Activated CD4-positive, alpha-beta T cell treated with anti-CD3 and anti-CD28 coated beads, Interleukin-2, Interleukin-4, amounts not matched to agents 100 ng/mL and 50 ng/mL, durations not matched to agents 16 hours and 8 hours (primary cell): ENCODE measurements at places on chromosomes 2 and 18.

DNA sequence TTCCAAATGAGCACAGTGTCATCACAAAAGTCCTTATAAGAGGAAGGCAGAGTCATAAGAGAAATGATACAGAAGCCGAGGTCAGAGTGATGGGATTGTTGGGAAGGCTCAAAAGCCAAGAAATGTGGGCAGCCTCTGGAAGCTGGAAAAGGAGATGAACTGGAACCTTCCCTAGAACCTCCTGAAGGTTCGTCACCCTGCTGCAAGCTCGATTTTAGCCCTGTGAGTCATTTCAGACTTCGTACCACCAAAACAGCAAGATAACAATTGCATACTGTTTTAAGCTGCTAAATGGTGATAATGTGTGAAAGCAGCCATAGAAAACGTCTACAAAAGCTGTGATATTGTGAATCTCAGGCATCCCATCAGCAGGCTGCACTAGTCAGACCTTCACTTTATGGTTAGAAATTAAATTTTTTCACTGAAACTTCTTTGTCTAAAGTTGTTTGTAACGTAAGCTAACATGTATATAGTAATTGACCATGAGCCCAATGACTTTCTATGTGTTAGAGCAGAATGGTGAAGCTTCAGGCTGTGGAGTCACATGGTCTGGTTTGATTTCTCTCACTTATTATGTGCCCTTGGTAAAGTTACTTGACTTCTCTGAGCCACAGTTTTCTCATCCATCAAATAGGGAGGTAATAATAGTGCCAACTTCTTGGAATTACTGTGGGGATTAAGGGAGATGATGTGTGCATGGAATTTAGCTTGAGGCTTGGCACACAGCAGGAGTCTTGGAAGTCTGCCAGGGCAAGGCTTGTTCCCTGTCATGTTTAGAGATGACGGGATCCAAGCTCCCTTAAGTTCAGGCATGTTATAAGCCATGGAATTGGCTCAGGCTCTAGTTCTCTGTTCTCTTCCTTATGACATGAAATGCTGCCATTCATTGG is 132.0 kb upstream of the CCDC195 start:
- no peak for DNase-seq

- DNase-seq = no peak
These were observed 62.0 kb upstream of the LGALSL start for GRCh38 chr2:64391940-64392339.

GRCh38 chr2:100422320-100423055 is 5.0 kb upstream of the CHST10 start:
- no peak for DNase-seq

- no peak for DNase-seq
These were observed 151.8 kb downstream of the SLC4A10 start for GRCh38 chr2:161775971-161776370.

- DNase-seq = no peak
These were observed 32.9 kb downstream of the RMC1 start for GRCh38 chr18:23536204-23536603.

- DNase-seq = no peak
These were observed 279.0 kb downstream of the SRBD1 start for GRCh38 chr2:45332094-45332493.

GRCh38 chr2:218063896-218064295 is 5.2 kb upstream of the RUFY4 start:
- DNase-seq = no peak

GRCh38 chr18:39025531-39025930 is 1459.9 kb upstream of the CELF4 start:
- DNase-seq = no peak

DNA sequence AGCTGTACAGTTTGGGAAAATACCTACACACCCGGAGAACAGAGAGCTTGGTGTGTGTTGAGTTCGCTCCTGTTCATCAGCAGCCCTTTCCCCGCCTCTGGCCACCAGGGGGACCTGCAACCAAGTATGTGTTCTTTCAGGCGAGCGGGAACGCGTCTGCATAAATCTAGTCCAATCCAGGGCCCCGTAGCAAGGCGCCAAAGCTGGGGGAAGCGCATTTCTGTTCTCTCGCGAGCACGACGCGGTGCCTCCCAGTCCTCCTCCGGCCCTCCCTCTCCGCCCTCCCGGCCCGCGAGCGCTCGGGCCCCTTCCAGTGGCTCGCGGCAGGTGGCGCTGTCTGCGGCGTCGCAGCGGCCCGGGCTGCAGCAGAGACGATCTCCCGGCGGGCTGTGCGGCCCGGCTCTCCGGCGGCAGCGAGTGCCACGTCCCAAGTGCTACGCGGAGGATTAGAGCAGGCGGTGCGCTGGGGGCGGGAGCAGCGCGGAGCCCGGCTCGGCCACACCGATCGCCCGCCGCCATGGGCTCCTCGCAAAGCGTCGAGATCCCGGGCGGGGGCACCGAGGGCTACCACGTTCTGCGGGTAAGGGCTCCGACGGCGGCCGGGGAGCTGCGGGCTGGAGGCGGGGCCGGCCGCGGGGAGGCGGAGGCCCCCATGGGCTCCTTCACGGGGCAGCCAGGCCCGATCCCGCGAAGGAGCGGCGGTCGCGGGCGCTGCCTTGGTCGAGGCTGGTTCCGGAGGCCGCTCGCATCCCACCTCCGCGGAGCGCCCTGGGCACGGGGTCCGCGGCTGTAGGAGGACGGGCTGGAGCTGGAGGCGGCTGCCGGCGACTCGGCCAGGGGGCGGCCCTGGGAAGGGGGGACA is at the start of gene GORASP2:
GORASP2 (plus strand) TSS at position 430 of the 862 bp plus-strand sequence; CDS start at position 518, 88 bp downstream.
- DNase-seq = peak; percentile 99

DNA sequence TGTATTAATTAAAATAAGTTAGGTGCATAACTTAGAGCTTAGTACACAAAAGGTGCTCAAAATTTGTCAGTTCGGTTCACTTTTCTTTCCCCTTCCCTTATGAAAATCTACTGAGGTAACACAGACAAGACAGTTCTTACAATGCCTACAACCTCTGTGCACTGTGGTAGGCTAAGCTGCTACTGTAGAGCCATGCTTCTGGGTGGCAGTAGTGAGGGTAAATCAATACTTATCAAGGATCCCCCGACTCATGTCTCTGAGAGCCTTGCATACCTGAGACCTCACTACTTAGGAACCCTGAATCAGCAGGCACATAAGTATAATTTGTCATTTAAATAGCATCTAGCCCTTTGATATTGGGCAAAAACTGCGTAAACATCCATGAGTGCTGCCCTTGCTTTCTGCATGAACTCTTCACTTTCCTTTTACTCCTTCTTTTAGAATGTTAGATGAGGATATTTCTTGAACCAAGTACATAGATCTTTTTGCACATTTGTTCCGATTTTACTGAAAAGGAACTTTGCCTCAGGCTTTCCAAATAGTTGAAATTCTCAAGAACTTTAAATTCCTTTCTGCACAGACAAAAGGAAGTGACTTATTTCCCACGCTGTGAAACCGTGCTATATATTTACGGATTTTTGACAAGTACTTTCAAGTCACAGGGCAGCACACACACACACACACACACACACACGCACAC is 234.4 kb downstream of the TRIB2 start:
- DNase-seq = no peak

DNA sequence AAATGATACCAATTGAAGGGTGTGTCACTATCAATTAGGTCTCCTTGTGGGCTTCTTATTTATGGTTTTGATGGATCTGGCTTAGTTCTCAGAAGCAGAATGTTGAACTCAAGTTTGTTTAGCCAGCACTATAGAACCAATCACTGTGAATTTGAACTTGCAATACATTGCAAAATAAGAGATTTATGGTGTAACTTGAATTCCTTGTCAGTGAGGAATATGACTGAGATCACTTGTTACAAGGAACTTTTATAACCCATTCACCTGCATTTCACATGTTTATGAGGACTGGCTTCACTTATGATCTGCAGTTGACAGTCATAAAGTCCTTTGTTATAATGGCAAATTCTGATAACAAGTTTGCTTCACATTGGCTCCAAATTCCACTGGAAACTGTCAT is 9.8 kb downstream of the GATA6 start:
- no peak for DNase-seq

DNA sequence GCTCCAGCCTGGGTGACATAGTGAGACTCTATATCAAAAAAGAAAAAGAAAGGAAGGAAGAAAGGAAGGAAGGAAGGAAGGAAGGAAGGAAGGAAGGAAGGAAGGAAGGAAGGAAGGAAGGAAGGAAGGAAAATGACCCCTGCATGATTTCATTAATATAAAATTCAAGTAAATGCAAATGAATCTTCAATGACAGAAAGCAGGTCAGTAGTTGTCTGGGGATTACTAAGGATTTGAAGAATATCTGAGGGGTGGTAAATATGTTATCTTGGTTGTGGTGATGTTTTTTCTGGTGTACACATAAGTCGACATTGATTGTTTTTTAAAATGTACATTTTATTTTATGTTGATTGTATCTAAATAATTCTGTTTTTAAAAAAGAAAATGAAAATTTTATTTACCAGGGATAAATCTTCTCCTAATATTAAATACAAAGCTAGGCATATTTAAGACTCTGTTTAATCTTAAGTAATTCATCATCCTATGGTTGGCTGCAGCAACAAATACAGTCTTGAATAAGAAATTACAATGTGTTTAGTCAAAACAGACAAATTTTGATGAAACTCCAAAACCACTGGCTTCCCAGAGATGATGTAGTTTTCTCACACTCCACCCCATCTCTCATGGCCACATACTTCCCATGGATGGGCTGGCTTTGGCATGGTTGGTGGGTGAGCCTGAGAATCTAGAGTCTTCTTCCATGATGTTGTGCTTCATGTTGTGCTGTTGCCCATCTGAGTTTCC is 314.7 kb upstream of the REG3G start:
- DNase-seq = no peak

DNA sequence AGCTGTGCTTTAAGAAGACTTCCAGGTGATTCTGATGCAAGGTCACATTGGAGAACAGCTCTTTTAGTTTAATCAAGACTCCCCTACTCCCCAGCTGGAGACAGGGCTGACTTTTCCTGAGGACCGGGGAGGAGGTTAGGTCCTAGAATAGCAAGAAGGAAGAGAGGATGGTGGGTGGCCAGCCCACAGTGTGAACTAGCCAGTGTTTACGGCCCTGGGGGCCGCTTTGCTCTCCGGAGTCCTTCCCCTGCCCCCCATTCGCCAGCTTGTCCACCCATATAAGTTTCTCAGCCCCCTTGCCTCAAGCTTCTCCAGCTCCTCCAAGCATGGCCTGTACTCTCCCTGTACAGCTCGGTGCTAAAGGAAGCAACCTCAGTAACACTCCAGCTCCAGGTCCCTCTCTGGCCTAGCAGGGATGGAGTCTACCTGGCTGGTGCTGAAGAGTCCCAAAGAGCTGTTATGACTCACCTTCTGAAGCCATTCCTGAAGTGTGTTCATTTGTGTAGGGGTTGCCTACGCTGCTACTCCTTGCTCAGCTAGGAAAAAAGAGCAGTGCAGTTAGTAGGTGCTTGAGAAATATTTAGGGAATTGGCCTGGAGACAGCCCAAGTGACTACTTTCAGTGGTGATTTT is 7.9 kb downstream of the INPP4A start:
- no peak for DNase-seq

- DNase-seq = no peak
These were observed 4.0 kb downstream of the NRXN1 start for GRCh38 chr2:51027968-51028367.

DNA sequence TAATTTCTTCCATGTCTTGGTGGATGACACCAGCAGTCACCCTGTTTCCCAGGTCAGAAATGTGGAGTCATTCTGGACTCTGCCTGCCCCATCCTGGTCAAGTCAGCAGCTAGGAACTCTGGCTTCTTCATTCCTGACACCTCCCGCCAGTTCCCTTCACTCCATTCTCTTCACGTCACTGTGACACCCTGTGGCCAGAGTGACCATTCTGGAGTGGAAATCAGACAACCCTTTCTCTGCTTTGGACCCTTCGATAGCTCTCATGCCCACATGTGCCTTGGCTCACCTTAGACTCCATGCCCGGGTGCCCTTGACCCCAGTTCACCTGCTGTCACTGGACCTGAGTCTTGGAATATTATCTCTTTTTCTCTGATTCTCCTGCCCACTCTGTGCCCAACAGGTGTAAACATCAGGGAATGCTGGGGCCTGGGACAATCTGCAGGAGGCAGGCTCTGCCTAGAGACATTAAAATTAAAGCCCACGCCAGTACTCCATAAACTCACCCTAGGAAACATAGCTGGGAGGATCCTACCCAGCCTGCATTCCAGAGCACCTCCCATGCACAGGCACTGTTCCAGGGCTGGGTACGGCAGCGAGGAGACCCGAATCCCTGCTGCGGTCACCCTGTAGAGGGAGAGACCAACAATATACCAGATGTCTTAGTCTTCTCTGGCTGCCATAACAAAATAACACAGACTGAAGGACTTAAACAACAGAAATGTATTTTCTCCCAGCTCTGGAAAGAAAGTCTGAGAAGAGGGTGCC is 41.1 kb upstream of the FAHD2A start:
- DNase-seq = no peak

DNA sequence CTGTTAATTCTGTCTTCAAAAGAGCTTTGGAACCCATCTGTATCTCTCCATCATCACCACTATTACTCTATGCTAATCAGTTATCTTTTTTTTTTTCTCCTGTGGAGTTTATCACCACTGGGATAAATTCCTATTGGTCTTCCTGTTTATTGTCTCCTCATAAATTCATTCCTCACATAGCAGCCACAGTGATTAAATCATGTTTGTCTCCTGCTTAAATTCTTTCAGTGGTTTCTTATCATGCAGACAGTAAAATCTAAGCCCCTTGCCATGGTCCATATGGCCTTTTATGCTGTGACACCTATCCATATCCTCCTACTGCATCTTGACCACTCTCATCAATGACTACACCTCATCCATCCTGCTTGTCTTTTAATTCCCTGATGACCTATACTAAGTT is 239.8 kb upstream of the ZEB2 start:
- no peak for DNase-seq

DNA sequence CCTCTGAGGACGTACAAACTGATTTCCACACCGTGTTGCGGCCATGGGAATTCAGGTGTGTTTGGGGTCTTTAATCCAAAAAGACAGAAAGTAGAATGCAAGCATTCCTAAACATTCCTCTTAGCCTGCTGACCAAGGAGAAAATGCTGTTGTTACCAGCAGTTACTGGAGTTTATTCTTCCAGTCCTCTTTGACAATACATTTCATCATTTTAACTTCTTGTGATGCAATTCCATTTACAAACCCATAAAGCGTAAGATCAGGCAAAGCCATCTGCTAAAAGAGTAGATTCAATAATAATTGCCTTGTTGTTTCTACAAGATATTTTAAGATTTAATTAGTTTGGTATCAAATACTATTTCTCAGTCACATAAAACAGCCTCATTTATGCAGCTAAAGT is 32.7 kb downstream of the SPIRE1 start:
- DNase-seq = no peak

DNA sequence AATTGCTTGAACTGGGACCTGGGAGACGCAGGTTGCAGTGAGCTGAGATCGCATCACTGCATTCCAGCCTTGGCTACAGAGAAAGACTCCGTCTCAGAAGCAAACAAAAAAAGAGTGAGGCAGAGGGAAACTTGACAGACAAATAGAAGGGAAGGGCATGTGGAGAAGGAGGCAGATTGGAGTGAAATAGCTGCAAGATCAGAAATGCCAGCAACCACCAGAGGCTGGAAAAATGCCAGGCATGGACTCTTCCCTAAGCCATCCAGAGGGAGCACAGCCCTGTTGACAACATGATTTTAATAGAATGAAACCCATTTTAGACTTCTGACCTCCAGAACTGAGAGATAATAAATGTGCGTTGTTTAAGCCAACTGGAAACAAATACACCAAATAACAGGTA is 447.2 kb upstream of the SPHKAP start:
- DNase-seq = no peak

GRCh38 chr2:171551836-171552235 is 29.6 kb downstream of the CYBRD1 start:
- no peak for DNase-seq

GRCh38 chr18:2150566-2150965 is 420.7 kb downstream of the METTL4 start:
- no peak for DNase-seq
